Mucosa of descending colon (tissue), 3 donors: ENCODE measurements at places on chromosomes 7 and 10. TPM values are rescaled to one million over a fixed set of nuclear protein-coding genes. Genes with fewer than 3 reads are reported as not detected.

PIP gene
- total RNA-seq = not detected

OGDHL gene
- total RNA-seq = 1.9 TPM

FAM25G gene
- not detected for total RNA-seq

ST7 gene
- 11.3 TPM for total RNA-seq

UCMA gene
- total RNA-seq = not detected

BLNK gene
- 45.7 TPM for total RNA-seq

TBX20 gene
- total RNA-seq = not detected

MCM10 gene
- 1.6 TPM for total RNA-seq

PNLIPRP3 gene
- total RNA-seq = not detected

KEL gene
- total RNA-seq = not detected

ASAH2 gene
- total RNA-seq = 2.1 TPM

GGCT gene
- total RNA-seq = 29.9 TPM

ELMO1 gene
- 18.2 TPM for total RNA-seq

SKIDA1 gene
- 2.4 TPM for total RNA-seq

DNA sequence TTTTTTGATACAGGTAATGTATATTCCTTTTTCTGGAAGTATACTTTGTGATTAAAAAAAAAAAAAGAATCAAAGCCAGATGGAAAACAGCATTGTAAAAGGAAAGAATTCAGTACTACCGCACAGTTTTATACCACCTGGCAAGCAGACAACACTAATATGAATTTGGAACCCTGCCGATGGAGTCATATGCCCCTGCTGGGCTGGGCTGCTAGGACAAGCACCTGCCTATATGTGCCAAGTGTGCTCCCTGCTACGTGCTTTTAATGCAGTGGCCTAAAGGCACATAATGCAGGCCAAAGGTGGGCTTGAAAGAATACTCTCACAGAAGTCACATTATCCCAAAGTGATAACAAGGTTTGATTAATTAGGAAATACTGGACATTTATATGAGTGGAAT, 29.8 kb upstream of the WAC start:
- peak; percentile 90 for DNase-seq

DNA sequence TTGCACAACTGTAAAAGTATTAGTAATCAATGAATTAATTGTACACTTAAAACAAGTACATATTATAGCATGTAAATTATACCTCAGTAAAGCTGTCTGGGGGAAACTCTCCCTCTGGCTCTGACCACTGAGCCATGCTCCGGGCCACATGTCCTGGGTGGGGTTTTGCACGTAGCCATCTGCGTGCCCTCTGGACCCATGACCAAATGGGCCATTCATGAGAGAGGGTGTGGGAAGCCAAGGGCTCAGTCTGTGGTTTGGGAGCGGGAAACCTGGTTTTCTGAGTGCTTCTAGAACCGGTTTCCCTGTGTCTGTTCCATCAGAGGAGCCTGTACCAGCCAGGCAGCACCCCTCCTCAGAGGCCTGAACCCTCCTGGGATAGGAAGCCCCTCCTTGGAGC, 143.2 kb downstream of the SH3PXD2A start:
- DNase-seq = no peak

DNA sequence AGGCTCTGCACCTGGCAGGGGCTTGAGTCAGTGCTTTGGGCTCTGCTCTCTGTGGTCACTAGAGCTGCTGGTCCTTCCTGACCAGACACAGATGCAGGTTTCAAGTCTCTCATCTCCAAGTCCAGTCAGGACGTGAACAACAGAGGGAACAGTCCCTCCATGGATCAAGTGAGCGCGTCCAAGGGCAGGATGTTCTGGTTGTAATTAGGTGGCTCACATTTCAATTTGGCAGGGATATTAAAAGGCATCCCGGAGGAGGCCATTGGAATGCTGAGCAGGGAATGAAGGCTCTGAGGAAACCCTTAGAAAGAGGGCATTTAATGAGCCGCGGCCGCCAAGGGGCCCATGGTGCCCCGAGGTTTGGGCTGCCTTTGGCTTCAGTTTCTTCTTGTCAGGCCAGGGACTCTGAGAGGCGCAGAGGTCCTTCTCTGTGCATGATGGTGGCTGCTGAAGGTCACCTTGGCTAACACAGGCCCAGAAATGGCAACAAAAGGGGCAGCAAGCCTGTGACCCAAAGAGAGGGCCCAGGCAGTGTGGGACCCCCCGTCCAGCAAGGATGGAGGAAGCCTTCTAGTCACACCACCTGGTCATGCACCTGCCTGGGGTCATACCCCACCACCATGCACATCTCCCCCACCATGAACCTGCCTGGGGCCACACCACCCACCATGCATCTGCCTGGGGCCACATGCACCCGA, 30.7 kb upstream of the INPP5A start:
- no peak for DNase-seq

DNA sequence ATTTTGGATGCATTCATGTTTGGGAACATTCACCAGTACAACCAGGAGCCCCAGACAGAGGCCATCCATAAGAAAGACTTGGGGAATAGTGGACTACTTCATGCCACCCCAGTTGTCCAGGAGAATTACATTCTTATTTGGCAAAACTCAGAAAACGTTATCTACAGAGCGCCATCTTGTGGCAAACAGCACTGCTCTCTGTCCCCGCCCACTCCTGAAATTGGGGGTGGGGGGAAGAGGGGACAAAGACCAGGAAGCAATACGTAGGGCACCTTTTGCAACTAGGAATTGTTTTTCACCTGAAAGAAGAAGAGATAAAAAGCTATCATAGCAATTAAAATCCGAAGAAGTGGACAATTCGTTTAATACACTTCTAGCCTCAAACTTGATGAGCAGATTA, 134.6 kb upstream of the MGMT start:
- DNase-seq = peak; percentile 4

- no peak for DNase-seq
These were observed 47.3 kb upstream of the NPTX2 start for GRCh38 chr7:98569691-98570337.

GRCh38 chr7:82330706-82331215, 112.8 kb downstream of the CACNA2D1 start:
- DNase-seq = no peak

DNA sequence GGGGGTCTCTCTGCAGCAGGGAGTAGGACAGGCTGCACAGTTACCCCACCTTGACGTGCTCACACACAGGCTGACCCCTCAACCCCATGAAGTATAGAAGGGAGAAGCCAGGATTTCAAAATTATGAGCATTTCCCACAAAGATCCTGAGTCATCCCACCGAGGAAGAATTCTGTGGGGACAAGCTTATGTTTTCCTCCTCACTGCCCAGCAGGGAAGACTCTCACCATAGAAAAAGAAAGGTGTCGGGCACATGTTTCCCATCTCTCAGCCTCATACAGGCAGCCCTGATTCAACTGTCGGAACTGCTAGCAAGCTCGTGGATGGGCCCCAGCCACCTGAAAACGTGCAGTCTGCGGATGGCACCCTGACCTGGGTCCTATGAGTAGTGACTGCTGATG, 499.7 kb upstream of the MKI67 start:
- no peak for DNase-seq

GRCh38 chr10:70132098-70133029, at the start of gene AIFM2:
AIFM2 (minus strand) TSS chr10:70132825; CDS start chr10:70124084, 8,741 bp downstream.
- peak; percentile 93 for DNase-seq

DNA sequence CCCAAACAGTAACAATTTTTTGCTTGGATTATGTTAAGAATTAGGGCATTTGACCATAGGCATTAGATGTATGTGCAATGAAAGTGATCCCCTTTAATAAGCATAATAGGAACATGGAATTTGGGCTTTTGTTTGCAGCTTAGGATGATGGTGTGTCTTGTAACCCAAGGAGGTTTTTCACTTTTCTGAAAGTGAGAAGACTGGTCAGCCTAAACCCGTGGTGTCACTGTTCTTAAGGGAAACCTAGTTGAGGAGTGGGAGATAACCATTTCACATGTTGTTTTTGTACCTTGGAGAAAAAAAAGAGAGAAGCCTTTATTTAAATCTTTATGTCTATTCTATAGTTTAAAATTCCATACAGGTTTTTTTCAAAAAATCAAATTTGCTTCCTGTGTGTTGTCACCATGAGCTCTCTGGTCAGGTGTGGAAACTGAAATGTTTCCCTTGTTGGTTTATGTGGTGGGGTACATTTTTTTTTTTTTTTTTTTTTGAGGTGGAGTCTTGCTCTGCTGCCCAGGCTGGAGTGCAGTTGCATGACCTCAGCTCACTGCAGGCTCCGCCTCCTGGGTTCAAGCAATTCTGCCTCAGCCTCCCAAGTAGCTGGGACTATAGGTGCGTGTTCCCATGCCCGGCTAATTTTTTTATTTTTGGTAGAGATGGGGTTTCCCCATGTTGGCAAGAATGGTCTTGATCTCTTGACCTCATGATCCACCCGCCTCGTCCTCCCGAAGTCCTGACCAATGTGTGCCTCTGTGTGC, 7.7 kb downstream of the CCM2 start:
- no peak for DNase-seq

DNA sequence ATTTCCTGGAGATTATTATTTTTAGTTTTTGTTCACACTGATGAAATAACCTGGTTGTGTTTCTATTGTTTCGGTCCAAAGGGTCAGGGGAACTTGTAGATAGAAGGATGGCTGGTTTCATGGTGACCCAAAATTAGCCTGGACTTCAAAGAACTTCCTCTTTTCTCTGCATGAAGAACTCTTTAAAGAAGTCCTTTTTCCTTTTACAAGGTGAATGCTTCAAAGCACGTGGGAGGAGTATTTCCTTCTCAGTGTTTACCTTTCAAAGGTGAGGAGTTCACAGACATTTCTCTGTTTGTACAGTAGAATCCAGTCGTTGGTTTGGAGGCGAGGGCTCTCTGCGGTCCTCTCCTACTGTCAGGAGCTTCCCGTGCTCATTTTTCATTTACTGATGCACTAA, 561.7 kb downstream of the GATA3 start:
- no peak for DNase-seq

GRCh38 chr10:36469585-36469984, 655.8 kb upstream of the ANKRD30A start:
- DNase-seq = no peak

DNA sequence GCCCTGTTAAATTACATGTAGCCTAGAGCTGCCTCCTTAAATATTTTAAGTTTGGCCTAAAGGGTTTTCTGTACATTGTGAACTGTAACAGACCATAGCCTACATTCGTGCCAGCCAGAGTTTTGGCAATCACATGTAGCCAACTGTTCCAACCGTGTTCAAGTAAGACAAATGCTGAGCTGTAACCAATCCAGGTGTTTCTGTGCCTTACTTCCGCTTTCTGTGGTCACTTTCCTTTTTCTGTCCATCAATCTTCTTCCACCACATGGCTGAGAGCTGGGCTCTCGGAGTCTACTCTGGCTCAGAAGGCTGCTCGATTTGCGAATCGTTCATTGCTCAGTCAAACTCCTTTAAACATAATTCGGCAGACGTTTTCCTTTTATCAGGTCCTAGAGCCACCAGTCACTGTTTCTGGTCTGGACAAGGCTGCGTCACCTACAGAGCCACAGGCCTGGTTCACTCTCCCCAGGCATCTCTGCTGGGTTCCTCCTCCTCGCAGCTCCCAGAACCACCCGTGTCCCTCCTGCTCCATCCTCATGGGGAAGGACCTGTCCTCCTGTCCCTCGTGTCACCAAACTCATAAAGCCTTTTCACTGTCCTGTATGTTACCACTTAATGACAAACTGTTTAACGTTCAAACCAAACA, 158.0 kb upstream of the RHEB start:
- DNase-seq = no peak

DNA sequence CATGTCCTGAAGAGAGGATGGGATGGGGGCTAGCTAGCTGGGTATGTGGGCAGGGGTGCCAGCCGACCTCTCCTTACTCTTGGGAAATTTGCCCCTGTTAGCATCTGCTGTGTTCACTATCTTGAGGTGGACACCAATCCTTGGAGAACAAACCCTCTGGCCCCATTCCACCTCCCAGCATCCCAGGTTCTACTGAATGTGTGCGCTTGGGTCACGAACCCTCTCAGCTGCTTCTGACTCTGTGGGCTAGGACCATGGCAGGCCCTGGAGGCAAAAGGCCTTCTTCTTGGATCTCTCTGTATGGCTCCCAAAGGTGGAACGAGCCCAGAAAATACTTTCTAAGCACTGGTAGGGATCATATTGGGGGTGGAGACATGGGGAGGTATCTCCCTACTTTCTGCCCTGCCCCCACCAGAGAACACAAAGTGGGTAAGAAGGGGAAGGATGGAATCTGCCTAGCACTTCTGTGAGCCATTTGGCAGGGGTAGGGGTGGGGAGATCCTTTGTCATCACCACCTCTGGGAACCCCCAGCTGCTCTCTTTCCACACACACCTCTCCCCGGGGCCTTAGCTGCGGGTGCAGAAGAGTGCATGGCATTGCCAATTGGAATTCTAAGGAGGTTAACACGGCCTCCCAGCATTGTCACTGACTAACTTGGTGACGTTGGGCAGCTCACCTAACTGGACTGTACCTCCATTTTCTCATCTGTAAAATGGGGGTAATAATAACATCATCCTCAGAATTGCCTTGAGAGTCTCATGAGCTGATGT, 7.7 kb downstream of the UNC5B start:
- DNase-seq = no peak

DNA sequence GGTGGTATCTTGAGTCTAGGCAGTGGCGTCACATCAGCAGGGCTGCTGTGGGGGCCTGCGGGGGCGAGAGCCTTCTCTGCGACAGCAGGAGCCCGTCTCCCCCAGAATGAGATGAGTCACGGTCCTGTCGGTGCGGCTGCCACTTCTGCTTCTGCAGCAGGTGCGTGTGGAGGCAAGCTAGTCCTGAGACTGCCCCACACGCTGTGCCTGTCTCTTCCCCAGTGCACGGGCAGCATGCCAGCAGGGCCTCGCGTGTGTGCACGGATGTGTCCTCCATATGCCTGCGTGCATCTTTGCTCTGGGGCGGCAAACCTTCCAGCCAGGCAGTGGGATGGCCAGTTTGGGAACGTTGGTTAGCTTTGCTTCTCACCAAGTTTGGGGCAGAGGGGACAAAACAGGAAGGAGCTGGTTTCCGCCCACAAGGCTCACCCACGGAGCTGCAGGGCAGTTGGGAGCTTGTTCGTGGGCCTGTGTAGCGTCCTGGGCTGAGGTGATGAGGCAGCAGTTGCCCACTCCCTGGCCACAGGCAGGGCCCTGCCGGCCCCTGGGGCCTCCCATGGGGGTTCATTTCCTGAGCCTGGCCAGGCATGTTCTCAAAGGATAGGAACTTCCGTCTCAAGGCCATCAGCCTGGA, 60.8 kb upstream of the PPIF start:
- peak; percentile 93 for DNase-seq

DNA sequence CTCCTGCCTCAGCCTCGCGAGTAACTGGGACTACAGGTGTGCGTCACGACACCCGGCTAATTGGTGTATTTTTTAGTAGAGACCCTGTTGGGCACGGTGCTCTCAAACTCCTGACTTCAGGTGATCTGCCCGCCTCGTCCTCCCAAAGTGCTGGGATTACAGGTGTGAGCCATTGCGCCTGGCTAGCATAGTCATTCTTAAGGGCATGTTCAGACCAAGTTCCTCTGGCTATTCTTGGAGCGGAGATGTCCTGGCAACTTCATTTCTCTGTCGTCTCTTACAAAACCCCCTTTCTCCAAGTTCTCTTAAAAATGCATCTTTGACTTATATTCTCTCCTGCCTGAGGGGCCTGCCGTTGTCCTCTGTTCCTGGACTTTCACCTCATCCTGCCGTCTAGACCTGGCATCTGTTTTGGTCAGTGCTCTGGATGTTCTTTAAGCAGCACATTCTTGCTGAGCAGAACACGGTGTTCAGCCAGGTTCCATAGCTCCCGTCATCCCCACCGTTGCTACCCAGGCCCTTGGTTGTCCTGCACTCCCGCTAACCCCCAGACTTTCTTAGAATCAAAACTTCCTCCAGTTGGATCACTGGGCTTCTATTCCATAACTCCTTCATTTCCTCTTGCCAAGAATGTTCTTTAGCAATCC, 509.9 kb upstream of the GALNT17 start:
- DNase-seq = no peak

- DNase-seq = no peak
These were observed 40.8 kb upstream of the CACNB2 start for GRCh38 chr10:18099415-18099814.
